Frontal cortex (tissue), 4 donors: ENCODE measurements at places on chromosomes 6 and 20. TPM values are rescaled to one million over a fixed set of nuclear protein-coding genes. Genes with fewer than 3 reads are reported as not detected.

Gene JAG1
- 20.0 TPM for total RNA-seq

Gene PRND
- total RNA-seq: 2.0 TPM

DNA sequence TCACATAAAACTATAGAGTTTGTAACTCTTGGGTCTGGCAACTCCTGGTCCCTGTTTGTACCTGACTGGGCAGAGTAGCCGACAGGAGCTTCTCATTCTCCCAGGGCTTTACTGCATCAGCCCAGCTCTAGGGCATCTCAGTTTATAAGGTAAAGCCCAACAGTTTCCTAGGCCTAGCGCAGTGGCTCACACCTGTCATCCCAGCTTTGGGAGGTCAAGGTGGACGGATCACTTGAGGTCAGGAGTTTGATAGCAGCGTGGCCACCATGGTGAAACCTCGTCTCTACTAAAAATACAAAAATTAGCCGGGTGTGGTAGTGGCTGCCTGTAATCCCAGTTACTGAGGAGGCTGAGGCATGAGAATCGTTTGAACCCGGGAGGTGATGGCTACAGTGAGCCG lies 47.8 kb downstream of the ATP9A start:
- no peak for DNase-seq

DNA sequence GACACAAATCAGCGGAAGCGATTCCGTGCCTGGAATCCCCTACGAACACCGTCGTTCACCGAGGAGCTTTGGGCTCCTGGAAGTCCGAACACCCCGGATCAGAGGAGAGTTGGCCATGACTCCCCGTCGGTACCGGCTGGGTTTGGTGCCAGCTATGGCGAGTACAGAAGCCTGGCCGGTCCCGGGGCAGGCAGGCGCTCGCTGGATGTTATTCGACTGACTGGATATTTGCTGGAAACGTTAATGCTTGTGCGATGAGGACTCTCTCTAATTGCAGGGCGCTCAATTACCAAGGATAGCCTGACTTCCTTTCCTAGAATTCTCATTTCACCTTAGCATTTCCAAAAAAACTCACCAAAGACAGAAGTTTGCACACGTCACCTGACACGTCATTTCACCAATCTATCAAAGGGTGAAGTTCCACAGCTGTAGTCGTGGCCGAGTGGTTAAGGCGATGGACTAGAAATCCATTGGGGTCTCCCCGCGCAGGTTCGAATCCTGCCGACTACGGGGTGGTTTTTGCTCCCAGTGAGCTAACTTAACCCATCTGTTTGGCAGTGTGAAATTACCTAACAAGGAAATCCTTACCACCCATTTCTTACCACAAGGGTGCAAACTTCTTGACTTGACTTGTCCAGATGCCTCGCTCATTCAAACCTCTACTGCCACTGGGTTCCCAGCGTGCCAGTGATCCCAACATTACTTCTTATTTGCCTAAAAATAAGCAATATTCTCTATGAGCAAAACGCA lies 22.7 kb upstream of the ZNF184 start:
- DNase-seq: no peak

- no peak for DNase-seq
Observed at GRCh38 chr20:41290804-41291389, 26.6 kb downstream of the ZHX3 start.

DNA sequence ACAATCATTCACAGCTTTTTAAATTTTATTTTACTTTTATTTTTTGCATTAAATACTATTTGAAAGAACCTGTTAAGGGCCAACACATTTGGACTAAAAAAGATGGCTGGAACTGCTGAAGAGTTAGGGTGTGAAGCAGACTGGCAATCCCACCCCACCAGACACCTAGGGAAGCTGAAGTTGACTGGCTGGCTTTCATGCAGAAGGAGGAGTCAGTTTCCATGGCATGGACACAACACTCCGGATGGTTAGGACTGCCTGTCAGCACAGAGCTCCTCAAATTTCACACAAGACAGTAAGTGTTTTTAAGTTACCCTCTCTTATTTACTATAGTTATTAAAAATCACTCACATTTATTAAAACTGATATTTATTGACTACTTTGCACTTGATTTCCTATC lies at the start of gene ANKRD66:
Gene ANKRD66, plus strand, starts transcription at position 238 of the 400 bp plus-strand sequence. CDS start 5,016 bp downstream, outside the sequence.
- no peak for DNase-seq
